ENCODE measurements at places on chromosomes 4 and X.

DNA sequence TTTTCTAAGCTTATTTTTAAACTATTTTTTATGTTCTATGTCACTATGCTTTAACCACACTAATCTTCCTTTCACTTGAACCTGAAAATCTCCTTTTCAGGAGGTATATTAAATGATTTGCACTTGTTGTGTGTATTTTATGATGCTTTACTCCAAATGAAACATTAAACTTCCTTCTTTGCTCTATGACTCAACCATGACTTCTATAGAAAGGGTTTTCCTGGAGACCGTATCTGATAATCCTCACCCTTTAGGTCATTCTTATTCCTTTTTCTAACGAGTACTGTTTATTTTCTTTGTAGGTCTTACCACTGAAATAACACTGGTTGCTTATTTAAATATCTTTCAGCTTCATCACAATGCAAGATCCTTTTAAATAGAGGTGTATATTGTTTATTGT lies 1163.2 kb downstream of the PCDH18 start:
- DNase-seq, result peak; percentile 71

DNA sequence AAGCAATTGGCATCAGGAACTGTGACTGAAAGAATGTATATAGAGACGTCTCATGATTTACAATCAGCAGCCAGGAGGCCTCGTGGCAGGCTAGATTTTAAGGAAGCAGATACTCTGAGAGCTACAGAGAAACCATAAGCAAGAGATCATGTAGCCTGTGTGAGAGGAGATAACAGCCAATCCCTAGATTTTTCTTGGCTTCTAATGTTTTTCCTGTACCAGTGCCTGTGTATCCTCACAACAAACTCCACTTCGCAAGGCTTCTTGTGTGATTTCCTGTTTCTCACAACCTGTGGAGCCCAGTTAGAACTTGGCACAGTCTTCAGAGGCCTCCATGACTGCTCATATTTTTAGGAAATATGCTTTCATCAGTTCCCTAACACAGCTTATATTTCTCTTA lies 147.9 kb downstream of the PTCHD1 start:
- peak; percentile 9 for DNase-seq

- DNase-seq, result peak; percentile 66
Measured at GRCh38 chrX:143873343-143873742, 10.5 kb upstream of the UBE2NL start.

- no peak for DNase-seq
Measured at GRCh38 chr4:150477869-150478268, 104.1 kb upstream of the MAB21L2 start.
